Skeletal muscle cell (primary cell): ENCODE measurements at places on chromosomes 12 and 14.

DNA sequence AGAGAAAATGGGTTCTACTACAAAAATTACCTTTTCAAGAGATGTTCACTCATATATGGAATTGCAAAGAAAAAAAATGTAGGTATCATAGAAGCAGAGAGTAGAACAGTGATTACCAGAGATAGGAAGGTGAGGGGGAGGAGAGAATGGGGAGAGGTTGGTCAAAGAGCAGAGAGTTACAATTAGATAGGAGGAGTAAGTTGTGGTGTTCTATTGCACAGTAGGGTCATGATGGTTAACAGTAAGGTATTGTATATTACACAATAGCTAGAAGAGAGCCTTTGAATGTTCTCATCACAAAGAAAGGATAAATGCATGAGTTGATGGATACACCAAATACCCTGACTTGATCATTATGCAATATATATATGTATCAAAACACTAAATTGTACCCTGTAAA is 145.8 kb downstream of the TMEM117 start:
- DNase-seq = no peak

DNA sequence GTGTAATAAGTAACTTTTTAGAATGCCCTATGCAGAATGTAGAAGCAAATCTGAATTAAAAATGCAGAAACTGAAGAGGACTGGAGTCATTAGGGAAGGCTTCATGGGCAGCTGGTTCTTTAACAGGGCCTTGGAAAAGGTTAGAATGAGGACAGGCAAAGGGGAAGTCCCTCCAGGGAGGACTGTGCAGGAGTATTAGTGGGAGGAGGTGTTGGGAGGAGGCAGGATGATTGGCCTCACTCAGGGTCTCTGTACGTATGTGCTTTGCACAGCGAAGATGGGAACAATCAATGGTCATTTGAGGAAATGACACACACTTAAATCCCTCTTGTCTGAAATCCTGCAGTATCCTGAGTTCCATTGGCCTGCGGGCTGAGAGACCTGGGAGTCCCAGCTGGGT is 119.7 kb downstream of the PTCSC3 start:
- no peak for DNase-seq

DNA sequence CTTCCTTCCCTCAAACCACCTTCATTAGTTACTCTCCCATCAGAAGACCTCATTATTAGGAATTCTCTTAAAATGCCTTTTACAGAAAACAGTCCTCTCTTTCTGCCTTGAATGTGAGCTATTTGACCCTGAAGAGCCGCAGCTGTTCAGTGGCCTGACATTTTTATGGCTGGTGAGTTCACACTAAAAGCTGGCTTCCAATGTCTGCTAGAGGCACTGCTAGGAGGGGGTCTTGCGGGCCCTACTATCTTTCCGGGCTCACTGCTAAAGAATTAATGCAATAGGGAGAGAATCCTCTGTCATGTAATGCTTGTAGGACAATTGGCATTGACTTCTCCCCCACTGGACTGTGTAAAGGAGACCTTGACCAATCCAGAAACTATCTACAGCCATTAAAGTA is 87.7 kb downstream of the GPR135 start:
- no peak for DNase-seq

DNA sequence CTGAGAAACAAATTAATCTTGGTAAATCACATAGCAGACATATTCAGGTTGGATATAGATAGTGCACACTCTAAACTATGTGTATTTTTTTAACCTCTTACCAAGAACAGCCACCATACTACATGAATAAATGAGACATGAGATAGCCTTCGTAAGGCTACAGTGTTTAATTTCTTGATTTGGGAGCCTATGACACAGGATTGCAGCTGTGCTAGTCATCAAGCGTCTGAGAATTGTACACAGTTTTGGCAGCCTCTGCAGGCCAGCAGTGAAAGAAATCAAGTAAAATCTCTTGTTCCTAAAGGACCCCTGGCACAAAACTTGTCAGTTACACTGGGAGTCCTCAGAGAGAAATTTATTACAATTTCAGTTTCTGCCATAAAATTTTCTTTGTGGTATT is 236.1 kb downstream of the C12orf50 start:
- peak; percentile 61 for DNase-seq

DNA sequence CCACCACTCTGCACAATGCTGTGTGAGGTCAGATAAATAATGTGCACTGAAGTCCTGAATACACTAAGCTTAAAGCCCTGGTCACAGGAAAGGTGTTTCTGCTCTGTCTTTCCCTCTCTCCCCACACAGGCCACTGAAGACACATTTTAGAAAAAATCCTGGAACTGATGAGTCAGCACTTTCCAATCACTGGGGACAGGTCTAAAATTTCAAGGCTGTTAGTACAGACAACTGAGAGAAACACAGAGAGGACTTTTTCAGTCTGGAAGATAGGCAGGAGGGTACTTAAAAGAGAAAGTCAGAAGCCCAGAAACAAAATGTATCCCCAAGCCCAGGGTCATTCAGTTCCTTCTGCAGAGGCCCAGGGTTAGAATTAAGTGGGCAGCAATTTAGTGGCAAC is 333.9 kb upstream of the CCDC196 start:
- no peak for DNase-seq

- DNase-seq = no peak
Observed at GRCh38 chr14:81276073-81277069, 55.6 kb upstream of the GTF2A1 start.
